ENCODE measurements at places on chromosomes 1 and 21.
A peak's percentile ranks its signal among the peaks of the same experiment; 100 is the strongest.

GRCh38 chr21:21111309-21111920 is 113.2 kb downstream of the NCAM2 start:
- DNase-seq = no peak

GRCh38 chr1:242586360-242586680 is 61.8 kb upstream of the PLD5 start:
- peak; percentile 2 for DNase-seq

DNA sequence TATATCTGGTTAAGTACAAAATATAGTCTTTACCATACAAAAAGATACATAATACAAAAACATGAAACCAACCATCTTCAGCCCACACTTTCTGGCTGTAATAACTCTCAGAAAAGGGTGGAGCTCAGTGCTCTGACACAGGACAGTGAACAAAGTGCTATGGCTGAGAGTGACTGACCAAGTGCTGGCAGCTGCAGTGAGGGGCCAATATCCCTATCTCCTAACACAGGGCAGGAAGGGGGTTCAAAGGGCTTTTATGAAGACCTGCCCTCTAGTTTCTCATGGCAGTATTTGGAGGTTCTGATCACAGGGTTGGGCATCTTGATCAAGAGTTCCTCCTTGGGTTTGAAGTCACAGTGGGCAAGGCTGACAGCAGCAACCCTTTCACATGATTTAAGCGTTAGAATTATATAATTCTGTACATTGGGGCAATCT is 3.9 kb downstream of the TXNIP start:
- DNase-seq = no peak

DNA sequence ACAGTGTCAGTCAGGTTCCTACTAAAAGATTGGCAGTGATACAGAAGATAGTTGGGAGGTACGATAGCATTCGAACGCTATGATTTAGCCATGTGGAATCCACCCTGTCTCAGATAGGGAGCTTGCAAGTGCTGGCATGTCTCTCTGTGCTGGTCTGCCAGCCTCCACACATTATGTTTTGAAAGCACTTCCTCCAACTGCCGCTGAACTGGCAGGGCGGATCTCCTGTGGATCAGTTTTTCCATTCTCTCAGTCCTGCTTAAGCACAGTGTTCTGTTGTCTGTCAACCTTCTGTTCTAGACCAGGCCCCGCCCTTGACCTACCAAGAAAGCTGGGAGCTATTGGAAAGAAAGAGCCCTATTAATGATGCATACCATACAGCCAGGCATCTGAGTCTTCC is 65.5 kb upstream of the PALMD start:
- DNase-seq = peak; percentile 71

- peak; percentile 19 for DNase-seq
Measured at GRCh38 chr1:230459465-230459864, 33.3 kb upstream of the PGBD5 start.

GRCh38 chr21:34915364-34915841 is 133.7 kb downstream of the RUNX1 start:
- DNase-seq = no peak

- peak; percentile 12 for DNase-seq
Measured at GRCh38 chr1:68820151-68820550, 323.3 kb upstream of the DEPDC1 start.

- peak; percentile 44 for DNase-seq
Measured at GRCh38 chr1:57321776-57322175, 102.1 kb downstream of the DAB1 start.

DNA sequence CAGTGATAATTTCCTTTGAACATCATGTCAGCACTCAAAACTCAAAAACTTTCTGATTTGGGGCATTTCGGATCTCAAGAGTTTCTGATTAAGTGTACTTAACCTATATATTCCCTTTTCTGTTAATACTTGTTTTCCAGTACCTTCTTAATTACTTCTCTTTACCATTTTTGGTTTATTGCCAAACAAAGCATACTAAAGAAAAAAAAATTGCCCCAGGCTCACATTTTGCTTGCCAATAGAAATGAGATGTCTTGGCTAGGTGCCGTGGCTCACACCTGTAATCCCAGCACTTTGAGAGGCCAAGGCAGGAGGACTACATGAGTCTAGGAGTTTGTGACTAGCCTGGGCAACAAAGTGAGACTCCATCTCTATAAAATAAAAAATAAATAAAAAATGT is 4.8 kb downstream of the PSMD4 start:
- no peak for DNase-seq

DNA sequence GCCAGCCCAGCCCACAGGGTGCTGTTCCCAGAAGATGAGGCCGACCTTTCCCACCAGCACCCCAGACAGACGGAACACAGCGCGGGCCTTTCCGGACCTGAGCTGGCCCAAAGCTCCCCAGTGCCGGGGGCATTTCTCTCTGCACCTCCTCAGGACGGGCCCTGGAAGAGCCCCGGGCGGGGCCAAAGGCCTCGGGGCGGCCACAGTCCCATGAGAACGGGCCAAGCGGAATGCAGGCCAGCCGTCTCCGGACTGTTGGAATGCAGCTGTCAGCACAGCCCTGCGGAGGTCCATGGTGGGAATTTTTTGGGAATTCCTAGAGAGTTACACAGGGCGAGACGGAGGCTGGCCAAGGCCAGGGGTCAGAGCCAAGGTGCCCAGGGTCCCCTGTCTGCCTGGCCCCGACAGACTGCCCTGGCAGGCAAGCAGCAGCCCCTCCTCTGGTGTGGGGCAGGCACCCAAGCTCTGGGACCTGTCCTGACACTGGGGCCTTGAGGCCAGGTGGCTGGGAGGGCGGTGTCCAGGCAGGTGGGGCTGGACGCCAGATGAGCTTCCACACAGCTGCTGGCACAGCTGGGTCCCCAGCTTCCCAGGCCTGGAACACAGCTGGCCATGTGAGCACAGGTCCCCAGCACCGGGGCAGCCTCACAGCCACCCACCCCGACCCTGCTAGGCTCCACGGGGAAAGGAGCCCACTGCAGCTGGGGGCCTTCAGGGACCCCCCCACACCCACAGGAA is 63.0 kb downstream of the MEGF6 start:
- no peak for DNase-seq

GRCh38 chr1:199463521-199464127 is 563.9 kb upstream of the NR5A2 start:
- DNase-seq = peak; percentile 79

DNA sequence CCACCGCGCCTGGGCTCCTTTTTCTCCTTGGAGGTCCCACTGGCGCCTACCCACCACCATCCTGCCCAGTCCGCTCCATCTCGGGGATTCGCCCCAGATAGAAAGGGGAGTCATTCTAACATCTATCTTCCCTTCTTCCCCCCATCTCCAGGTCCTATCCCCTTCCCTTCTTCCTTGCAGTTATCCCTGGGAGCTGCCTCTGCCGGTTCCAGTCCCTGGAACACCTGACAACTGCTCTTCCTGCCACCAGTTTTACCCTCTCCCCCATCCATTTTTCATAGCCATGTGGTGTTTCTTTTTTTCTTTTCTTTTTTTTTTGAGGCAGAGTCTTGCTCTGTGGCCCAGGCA is 12.0 kb upstream of the COL16A1 start:
- DNase-seq = no peak

- no peak for DNase-seq
Measured at GRCh38 chr1:74596717-74597116, 76.9 kb downstream of the ERICH3 start.

- DNase-seq = no peak
Measured at GRCh38 chr1:19385221-19385620, 73.1 kb downstream of the SLC66A1 start.

- no peak for DNase-seq
Measured at GRCh38 chr21:27448960-27449359, 482.1 kb upstream of the ADAMTS5 start.

DNA sequence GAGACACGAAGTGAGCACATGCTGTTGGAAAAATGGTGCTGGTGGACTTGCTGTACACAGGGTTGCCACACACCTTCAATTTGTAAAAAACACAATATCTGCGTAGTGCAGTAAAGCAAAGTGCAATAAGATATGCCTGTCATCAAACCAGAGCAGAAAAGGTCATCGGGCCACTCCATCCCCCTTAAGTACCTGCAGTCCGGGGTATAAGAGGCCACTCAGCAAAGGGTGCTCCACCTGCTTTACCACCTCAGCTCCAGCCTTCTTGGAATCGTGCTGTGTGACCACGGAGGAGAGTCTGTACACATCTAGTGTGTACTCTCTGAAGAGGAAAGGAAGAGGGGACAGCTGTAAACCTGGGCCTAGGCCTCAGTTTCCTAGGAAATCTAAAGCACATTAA is 10.9 kb downstream of the YARS1 start:
- no peak for DNase-seq

- no peak for DNase-seq
Measured at GRCh38 chr1:41898191-41898713, 20.5 kb downstream of the HIVEP3 start.

- DNase-seq = no peak
Measured at GRCh38 chr1:2446394-2446793, 29.7 kb upstream of the PLCH2 start.

GRCh38 chr1:8365661-8366362 is 47.9 kb downstream of the SLC45A1 start:
- DNase-seq = no peak

DNA sequence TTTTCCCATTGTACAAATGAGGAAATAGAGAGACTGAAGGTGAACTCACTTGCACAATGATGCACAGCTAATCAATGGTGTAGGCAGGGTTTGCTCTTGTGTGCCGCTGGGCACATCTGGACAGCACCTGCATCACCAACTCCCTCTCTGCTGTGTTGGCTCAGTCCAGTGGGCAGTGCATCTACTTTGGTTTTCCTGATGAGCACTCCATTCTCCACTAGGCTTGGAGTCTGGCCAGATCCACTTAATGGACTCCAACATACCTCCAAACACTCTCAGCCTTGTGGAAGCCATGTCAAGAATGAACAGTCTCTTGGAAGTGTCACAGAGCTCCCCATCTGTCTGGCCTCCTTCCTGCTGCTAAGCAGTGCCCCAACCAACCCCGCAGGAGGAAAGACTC is 152.2 kb downstream of the HIVEP3 start:
- peak; percentile 52 for DNase-seq

DNA sequence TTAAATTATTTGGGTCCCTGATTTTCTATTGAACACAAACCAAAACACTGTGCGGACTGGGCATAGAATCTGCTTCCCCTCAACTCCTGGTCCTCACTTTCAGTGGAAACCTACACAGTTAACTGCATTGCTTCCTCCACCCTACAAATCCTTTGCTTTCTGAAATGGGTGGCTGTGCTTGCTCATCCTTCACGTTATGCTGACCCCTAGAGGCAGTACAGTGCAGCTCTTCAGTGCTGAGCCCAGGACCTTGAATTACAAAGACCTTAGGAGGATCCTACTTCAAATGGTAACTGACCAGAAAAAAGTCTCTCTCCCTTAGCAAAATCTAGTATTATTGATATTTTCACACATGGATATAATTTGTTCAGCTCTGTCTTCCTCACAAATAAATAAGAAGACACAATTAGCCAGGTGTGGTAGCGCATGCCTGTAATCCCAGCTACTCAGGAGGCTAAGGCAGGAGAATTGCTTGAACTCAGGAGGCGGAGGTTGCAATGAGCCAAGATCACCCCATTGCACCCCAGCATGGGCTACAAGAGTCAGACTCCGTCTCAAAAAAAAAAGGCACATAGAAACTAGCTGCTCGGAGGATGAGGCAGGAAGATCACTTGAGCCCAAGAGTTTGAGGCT is 63.4 kb upstream of the L1TD1 start:
- DNase-seq = peak; percentile 76

DNA sequence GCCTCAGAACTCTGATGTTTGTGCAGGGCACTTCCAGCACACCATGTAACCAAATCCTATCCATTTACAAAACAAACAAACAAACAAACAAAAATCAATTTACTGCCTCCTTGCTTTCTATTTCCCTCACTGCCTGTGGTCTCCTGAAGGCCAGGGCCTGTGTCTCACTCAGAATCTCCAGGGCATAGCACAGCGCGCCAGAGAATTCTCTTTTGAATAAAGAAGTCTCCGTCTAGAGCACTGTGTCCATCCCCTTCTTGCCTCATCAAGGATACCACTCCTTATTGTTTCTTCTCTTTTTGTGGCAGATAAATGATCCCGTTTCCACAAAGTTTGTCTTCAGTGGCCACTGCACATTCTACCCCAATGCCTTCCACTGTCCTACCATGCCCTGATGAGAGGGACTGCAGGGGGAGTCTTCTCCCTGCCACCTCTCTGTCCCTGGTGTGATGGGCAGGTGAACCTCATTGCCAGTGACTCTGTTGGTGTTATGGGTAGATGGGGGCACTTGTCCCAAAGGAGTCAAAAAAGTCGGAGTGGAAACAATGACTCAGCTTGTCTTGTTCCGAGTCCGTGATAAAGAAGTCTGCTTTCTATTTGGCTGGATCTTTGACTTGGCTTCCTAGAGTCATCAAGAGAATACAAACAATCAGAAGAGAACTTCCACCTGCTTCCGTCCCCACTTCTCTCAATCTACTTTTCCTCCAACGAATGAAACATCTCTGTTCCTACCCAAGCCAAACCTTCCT is 30.0 kb downstream of the XCL2 start:
- no peak for DNase-seq

GRCh38 chr1:30173560-30173959 is 549.8 kb downstream of the MATN1 start:
- DNase-seq = no peak

GRCh38 chr1:204287466-204287891 is 72.2 kb downstream of the PLEKHA6 start:
- DNase-seq = no peak

DNA sequence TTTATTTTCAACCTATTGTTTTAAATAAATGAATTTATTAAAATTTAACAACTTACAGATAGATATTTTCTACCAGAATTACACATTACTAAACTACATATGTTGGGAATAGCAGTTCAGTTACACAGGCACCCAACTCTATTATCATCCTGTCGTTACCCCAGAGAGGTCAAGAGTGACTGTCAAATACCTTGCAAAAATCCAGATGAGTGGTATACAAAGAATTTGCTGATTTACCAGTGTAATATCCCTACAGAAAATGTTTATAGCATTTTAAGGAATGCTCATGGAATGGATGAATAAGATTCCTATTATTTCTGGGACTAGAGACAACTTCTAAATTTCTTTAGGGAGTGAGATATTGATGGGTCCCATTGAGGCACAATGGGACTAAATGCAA is 300.7 kb upstream of the RGS18 start:
- no peak for DNase-seq

DNA sequence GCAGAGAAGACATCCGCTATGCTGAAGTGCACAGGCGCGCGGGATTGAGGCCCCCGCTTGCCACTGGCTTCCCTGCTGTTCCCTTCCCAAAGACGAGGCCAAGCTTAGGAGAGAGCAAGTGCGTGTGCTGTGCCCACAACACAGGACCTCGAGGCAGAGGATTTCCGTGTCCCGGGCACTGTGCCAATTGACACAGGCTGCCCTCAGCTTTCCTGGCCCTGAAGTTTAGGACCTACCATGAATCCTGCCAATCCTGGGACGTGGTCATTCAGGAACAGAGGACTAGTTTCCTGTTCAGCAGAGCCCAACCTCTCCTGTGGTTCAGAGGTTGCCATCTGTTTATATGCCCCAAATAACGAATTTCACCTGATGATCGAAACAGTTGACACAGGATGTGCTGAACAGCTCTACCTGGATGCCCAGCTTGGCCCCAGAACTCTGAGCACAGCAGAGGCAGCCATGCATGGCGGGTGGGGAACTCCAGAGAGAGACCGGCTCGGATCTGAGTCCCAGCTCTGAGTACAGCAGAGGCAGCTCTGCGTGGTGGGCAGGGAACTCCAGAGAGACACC is 22.0 kb downstream of the SLC37A1 start:
- DNase-seq = no peak
